ENCODE measurements at places on chromosomes 16 and 17.

- no peak for DNase-seq
These were observed 28.5 kb upstream of the SLC38A8 start for GRCh38 chr16:84071121-84071520.

- DNase-seq: no peak
These were observed 22.6 kb downstream of the SEC14L5 start for GRCh38 chr16:4980691-4981090.

DNA sequence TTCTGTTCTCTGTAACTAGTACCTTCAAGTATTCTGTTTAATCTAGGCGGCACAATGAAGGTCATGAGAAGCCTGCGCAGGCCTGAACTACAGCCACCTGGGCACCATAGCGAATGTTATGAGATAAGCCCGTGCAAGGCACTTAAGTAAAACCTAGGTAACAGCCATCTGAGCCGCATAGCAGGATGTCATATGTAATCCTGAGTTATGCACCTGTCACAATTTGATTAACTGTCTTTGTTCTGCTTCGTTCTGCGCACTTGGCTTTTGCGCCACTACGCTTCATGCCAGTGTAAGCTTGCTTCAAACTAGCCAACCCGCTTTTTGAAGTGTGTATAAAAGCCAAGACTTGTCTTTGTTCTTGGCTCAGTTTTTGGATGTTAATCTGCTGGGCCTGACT lies 449.8 kb downstream of the KCNJ18 start:
- no peak for DNase-seq

- no peak for DNase-seq
These were observed 88.6 kb downstream of the CACNG3 start for GRCh38 chr16:24344784-24345183.
